Esophagus mucosa (tissue), 1 donor: ENCODE measurements at places on chromosomes 1 and 21.
A peak's percentile ranks its signal among the peaks of the same experiment; 100 is the strongest.

DNA sequence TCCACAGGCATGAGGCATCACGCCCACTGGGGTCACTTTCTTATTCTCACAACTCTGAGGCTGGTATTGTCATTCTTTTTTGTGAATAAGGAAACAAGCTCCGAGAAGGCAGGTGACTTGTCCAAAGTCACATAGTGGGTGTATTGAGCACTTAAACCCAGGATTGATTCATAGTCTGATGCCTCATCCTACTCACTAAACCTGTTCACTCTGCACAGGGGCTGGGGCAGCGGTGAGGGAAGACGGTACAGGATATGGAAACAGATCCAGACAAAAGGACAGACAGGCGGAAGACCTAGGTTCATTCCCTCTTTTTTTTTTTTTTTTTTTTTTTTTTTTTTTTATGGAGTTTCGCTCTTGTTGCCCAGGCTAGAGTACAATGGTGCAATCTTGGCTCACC, 56.6 kb downstream of the NKAIN1 start:
- ATAC-seq = peak; percentile 80

DNA sequence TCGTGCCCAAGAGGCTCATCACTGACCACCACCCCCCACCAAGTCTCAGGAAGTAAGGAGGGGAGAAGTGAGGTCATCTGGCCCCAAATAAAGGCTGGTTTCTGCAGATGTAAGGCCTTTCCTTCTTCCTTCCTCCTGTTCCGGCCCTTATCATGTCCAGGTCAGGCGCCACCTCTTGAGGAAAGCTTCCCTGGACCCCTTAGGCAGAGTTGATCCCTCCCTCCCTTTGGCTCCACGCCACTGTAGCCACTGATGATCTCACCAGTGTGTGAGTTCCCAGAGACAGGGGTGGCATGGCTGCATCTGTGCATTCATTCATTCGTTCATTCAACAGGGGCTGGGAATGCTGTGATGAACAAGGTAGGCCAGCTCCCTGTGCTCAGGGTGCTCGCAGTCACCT, 59.2 kb downstream of the TAS1R2 start:
- no peak for ATAC-seq

DNA sequence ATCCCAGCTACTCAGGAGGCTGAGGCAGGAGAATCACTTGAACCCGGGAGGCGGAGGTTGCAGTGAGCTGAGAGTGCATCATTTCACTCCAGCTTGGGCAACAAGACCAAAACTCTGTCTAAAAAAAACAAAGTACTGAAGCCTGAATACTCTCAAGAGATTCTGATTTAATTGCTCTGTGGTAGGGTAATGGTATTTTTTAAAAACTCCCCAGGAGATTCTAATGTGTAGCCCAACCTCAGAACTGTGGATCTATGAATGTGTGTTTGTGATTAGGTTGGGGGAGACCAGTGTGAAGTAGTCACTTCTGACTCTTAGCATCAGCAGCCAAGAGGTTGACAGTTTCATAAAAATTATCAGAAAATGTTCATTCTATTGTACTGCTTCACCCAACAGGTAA, 21.9 kb downstream of the PIK3C2B start:
- ATAC-seq = no peak

DNA sequence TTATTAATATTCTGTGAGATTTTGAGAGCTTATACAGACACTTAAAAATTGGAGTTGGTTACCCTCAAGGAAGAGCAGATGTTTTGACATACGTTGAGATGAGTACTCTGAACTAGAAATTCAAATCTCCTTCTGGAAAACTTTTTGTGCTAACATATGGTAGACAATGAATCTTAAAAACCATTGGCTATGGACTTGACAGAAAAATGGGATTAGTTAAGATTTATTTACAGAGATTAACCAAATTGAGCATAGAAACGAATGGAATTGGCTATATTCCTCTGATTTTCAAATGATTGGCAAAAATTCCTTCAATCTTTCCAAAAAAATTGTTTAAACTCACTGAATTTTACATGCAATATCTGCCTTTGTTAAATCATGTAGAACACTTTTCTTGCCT, 1392.9 kb downstream of the BRINP3 start:
- no peak for ATAC-seq

- peak; percentile 31 for ATAC-seq
These were observed 13.9 kb downstream of the SSR2 start for GRCh38 chr1:156006666-156007376.

DNA sequence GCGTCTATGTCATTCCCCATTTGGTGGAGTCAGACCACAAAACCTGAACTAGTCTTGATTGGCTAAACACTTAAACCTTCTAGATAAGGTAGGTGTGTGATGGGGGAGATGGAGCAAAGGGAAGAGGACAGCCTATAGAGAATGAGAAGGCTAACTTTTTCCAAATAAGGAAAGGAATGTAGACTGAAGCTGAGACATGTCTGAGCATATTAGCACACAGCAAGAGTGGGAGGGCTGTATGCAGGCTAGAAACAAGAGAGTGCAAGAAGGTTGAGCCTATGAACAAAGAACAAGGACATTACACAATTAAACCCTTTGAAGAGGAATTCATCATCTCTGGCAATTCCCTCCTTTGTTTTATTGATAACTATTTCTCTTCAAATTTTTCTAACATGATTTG, 89.2 kb upstream of the OLFM3 start:
- no peak for ATAC-seq

DNA sequence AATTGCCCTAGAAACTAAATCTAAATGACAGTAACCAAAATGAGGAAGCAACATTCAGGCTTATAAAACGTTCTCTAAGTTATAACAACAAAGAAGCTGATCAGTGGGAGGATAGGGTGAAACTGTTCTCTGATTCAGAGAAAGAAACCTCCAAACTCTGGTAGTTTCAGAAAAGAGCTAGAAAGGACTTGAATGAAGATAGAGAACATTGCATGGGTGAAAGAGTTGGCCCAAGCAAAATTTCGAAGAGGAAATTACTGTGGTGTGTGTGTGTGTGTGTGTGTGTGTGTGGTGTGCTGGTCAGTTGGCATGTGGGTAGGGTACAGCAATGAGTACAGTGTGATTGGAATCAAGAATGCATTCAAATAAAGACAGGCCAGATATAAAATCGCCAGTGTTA, 16.5 kb upstream of the SPAG17 start:
- ATAC-seq = no peak

DNA sequence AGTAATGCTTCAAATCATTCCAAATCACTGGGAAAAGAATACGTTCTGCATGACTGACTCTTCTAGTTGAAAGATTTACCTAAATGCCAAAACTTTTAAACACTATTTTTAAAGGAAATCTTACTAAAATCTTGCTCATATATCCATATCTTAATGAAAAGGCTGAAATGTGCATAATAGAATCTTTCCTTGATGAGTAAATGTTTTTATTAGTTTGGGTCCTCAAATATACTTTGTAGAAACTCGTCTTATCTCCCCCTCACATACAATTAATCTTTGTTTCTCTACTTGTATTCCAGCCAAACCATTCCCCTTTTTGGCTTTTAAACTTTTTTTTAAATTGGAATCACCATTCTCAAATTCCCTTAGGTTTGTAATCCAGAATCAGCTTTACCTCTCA, 110.2 kb downstream of the NTNG1 start:
- no peak for ATAC-seq

DNA sequence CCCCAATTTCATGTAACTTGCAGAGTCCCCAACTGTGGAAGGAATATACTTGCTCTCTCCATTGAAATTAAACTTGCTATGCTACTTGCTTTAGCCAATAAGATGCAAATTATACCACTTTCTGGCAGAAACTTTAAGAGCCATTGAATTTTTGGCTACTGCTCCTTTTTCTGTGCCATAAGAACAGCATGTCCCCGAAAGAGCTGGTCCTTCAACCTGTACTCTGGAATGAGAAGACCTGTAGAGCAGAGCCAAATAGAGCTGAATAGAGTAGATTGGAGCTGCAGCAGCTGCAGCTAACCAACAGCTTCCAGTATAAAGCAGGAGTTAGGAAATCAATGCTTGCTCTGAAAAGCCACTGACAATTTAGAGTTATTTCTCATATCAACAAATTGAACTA, 472.3 kb upstream of the B3GALT2 start:
- ATAC-seq = no peak

- ATAC-seq = no peak
These were observed 5.3 kb downstream of the PADI2 start for GRCh38 chr1:17113963-17114362.

DNA sequence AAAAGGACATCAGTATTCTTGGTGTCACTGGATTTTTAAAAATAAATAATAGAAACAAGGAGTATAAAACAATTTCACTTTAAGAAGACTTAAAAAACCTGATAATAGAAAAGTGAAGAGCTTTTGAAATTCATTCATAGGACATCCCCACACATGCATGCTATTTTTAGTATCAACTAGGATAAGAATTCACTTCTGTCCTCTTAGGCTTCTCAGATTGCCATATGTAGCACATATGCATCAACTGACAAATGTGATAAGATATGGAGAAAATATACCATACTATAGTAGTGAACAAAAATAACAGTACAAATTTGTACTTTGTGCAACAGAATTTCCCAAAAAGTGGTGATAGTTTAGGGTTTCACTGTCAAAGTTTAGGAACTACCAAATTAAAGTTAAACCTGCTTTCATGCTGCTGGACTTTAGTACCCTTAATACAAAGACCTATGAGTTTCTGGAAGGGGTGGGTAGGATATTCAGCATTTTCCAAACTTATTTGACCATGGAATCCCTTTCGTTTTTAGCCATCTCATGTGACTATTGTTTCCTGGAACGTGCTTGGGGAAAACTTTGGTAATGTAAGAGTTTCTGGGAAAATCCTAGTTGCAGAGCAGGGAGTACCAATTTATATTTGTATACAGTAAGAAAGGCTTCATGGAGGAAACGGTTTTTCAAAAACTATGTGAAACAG, 19.8 kb downstream of the RPRD2 start:
- no peak for ATAC-seq

DNA sequence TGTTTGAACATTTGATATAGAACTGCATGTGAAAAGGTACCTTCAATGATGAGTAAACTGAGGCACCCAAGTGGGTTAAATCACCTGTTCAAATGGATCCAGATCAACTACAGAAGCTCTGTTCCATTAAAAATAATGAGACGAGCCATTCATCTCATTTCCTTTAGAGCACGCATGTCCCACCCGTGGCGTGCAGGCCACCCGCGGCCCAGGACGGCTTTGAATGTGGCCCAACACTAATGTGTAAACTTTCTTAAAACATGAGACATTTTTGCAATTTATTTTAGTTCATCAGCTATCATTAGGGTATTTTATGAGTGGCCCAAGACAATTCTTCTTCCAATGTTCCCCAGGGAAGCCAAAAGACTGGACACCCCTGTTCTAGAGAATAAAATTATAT, 381.6 kb downstream of the DSCAM start:
- no peak for ATAC-seq

DNA sequence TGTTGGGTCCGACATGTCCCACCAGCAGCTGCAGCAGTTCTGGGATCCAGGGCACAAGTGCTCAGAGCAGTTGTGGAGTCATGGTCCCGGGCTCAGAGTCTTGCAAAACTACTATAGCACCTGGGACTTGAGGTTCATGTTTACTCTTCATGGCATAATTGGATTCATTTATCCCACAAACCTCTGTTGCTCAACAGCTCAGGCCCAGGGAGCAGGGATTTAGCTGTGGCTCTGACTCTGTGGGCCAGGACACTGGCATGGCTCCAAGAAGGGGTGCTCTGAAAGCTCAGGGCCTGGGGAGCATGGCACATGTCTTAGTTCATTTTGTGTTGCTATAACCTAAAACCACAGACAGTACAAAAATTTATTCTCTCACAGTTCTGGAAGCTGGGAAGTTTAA, 626.7 kb upstream of the ADGRL2 start:
- no peak for ATAC-seq

DNA sequence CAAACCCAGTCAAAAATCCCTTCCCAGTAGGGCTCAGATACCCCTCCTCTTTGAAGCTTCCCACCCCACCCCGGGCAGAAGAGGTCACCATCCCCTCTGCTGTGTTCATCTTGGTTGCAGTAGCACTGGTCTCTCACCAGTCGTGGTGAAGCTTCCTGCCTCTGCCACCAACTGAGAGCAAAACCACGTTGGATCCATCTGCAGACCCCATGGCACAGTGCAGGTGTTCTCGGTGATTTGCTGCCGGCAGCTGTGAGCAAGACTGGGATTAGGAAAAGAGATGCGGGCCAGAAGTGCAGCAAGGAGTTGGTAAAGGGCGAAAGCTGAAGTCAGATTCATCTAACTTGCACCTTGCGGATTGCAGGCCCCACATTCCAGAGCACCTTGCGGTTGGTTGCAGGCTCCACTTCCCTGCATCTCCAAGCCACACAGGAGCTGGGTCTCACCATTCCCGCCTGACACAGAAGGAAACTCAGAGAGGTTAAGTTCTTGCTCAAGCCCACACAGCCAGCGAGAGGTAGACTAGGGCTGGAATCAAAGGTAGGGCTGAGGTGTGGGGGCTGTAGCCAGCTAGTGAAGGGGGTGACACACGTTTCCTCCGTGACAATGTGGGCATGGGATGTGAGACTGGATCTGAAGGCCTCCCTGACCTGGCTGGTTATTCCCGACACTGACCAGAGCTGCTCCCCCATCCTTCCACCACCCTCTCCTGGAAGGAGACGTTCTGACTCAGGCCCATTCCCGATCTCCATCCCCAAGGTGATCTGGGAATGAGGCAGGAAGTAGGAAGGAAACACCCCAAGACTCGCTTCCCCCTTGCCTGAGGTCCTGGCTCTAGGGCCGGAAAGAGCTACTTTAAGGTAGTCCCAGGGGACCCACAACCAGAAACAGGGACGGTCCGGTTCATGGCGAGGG, 3.3 kb upstream of the FAM110D start:
- ATAC-seq = peak; percentile 22

GRCh38 chr1:211738691-211739301, 63.4 kb upstream of the NEK2 start:
- ATAC-seq = no peak

DNA sequence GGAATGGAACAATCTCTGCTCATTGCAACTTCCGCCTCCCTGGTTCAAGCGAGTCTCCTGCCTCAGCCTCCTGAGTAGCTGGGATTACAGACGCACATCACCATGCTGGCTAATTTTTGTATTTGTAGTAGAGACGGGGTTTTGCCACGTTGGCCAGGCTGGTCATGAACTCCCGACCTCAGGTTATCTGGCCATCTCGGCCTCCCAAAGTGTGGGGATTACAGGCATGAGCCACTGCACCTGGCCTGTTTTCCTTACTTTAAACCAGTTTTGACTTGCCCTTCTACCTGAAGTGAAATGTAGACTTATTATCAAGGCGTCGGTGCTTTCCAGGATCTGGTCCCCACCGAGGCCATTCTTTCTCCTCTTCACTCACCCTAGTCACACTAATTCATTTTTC, 141.8 kb downstream of the DYRK1A start:
- no peak for ATAC-seq

- ATAC-seq = peak; percentile 44
These were observed 12.2 kb downstream of the TXNIP start for GRCh38 chr1:145983960-145984830.
